ENCODE measurements at places on chromosomes 1 and 21.

DNA sequence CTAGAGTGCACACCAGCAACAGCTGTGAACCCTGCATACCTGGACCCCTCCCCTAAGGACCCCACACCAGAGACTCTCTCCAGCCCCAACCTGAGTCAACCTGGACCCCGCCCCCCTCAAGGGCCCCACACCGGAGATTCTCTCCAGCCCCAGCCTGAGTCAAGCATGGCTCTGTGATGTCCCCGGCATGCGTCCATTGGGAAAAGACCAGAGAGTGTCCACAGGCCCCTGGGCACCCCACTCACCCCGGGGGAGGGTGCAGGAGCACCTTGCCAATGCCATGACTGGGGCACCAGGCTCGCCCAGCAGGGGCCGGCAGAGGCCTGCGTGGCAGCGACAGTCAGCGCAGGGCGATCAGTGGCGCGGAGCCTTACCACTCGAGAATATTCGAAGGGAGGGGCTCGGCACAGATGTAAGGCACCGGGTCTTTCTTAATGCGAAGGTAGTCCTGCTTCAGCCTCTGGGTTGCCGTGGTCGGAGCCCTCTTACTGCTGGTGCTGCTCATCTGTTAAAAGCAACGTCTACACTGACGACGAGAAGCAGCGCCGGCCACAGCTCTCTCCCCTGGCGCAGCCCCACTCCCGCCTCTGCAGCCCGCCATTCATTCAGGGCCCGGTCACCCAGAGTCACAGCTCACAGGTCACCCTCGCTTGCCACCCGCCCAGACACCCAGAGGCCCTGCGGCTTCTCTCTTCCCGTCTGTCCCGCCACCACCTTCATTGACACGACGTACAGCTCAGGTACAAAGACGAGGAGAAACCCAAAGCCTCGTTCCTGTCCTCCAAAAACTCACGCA is 6.0 kb downstream of the UBE2J2 start:
- DNase-seq: no peak

- DNase-seq: no peak
Measured at GRCh38 chr1:21570885-21571284, 61.7 kb downstream of the ALPL start.

DNA sequence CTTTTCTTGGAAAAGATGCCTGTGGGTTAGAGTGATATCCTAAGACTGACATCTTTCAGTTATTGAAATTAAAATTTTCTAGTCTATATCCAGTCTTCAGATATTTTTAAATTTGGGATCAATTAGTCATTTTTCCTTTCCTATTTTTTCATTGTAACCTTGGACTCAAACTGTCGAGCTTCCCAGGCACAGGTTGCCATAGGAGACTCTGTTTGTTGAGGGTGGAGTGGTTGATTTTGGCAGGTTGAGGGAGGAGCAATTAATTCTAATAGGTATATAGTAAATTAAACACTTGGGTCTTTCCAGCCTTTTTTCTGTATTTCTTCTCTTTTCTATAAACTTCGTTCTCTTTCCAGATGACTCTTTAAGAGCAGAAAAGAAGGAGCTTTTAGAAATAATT is 326.8 kb downstream of the ASTN1 start:
- no peak for DNase-seq

GRCh38 chr1:41752514-41753170 is 166.1 kb downstream of the HIVEP3 start:
- no peak for DNase-seq

GRCh38 chr21:45532826-45533360 is 9.3 kb downstream of the SLC19A1 start:
- no peak for DNase-seq

GRCh38 chr1:38875811-38876210 is 2.7 kb upstream of the MYCBP start:
- DNase-seq: no peak

DNA sequence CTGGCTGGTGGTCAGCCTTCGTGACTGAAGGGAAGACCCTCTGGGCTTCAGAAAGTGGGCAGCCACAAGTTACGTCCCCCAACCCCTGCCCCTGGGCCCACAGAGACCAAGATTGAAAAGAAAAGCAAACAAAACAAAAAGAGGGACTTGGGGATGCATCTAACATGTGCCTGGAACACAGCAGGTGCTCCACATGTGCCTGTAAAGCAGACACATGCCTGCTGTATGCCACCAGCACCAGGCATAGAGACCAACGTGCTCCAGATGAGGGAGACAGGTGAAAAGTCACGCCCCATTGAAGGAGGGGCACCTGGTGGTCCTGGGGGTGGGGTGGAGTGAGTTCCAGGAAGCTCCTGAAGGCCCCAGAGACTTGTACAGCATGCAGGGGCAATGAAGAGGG is 11.9 kb downstream of the CDK18 start:
- no peak for DNase-seq

DNA sequence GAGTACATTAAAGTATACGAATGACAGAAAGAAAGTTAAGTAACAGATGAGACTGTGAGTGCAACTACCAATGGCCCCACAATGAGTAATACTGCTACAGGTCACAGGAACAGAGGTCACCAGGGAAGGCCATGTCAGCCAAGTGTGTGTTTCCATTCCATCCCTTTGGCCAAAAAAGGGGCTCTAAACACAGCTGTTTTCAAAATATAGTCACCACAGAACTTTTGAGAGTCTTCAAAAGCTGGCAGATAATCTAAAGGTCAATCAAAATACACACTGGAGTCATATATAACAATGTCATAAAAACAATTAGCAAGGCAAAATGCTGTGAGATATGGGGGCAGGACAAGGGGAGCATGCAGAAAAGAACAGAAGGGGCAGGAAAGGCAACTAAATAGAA is 10.2 kb downstream of the USP24 start:
- DNase-seq: peak; percentile 39

DNA sequence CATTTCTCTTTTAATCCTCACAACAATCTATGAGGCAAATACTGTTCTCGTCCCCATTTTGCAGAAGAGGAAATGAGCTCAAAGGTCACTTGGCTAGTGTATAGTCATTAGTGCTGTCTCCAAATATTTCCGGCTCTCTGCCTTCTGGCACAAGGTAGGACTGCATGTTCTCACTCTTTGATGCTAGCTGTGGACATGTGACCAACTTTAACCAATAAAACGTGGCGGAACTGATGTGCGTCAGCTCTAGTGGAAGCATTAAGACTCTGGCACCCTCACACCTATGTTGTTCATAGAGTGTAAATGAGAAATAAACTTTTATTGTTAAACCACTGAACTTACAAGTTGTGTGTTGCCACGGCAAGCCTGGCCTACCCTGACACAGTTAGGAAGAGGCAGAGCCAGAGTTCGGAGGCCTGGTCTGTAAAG is 5.0 kb upstream of the KIF21B start:
- DNase-seq: no peak

DNA sequence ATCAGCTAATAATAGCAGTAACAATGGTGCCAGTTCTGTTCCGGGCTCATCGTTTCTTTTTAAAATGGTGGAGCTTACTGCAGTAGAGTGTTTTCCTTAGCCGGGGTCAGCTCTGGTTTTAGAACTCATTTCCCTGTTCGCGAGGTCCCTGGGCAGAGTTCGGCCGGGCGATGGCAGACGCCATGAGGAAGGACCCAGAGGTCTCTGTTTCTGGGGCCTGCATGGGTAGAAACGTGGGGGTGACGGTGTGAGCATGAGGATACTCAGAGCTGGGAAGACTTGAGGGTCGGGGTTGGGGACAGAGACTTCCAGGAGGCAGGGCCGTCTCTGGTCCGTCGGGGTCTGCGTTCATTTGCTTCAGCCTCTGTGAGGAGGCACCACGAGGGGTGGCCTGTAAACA is 38.8 kb downstream of the PRKCZ start:
- DNase-seq: no peak

DNA sequence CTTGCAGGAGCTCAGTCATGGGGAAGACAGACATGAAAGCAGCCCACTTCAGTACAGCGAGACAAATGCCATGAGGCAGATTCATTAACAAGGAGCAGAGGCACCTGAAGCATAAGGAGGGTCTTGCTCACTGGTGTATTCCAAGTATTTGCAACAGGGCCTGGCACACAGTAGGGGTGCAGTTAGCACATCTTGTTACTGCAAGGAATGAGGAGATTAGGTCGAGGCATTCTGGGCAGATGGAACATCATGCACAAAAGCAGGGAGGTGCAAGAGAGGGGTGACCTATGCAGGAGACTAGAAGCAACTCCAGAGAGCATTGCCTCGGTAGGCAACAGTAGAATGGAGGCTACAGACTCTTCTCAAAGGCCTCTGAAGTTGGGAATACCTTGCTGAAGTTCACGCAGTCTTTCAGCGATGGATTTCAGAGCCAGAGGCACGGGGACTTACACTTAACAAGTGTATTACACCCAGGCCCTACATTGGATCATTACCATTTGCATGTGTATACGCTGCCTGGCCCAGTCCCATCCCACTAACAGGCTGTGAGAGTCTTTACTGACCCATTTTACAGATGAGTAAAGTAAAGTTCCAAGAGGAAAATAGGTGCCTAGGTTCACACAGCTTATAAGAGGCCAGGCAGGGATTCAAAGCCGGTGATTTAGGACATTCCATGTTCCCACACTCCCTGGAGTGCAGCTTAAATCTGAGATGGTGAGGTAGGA is 82.1 kb downstream of the TRABD2B start:
- no peak for DNase-seq

DNA sequence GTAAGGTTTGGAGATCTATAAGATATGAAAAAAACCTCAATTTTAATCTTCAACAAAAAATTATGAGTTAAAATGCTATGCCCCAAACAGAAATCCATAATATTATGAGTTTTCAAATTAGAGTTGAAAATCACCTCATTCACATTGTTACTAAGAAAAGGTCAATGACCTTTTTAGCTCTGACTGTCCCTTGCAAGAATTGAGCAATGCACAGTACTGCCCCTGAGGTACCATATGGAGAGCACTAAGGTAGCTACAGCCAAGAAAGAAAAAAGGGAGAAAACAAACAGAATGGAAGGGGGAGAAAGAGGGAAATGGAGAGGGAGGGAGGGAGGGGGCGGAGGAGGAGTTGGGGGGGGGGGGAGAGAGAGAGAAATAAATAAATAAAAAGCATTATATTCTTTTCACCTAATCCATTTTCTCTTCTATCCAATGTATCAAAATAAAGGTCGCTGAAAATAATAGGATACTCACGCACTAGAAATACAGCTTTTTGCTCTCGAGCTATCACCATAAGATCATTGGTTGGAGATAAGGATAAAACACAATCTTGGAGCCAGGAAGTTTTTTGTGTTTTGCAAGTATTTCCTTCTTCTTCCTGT is 58.8 kb downstream of the RAB3GAP2 start:
- no peak for DNase-seq

GRCh38 chr1:47895279-47896125 is 101.7 kb downstream of the TRABD2B start:
- DNase-seq: no peak

- no peak for DNase-seq
Measured at GRCh38 chr1:76463278-76463677, 388.7 kb downstream of the ST6GALNAC3 start.

GRCh38 chr1:172727956-172728603 is 69.2 kb downstream of the FASLG start:
- peak; percentile 83 for DNase-seq

- DNase-seq: peak; percentile 24
Measured at GRCh38 chr21:38760017-38760761, 45.5 kb upstream of the ETS2 start.

DNA sequence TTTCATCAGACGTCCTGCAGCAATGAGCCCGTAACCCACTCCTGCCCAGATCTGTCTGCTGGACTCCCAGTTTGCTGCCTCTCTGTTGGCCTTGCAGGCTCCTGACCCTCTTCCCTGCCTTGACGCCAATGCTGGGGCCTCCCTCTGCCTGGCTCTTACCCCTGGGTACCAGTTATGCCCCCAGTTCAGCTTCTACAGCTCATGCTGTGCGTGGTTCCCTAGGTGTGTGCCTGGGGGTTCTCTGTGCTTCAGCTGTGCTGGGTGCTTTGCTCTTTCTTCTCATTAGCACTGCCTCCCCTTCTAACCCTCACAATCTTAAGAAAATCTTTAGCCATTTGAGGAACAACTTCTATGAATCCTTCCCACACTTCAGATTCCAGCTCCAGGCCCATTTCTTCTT is 151.4 kb downstream of the ZSCAN20 start:
- no peak for DNase-seq

- no peak for DNase-seq
Measured at GRCh38 chr1:100107696-100108095, 25.0 kb downstream of the SASS6 start.

DNA sequence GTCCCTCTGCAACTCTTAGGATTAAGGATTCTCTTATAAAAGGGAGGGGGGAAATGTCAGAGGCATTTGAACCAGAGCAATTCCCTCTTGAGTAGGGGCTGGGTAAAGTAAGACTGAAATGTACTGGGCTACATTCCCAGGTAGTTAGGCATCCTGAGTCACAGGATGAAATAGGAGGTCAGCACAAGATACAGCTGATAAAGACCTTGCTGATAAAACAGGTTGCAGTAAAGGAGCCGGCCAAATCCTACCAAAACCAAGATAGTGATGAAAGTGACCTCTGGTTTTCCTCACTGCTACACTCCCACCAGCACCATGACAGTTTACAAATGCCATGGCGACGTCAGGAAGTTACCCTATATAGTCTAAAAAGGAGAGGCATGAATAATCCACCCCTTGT is 14.3 kb upstream of the COX20 start:
- DNase-seq: no peak

DNA sequence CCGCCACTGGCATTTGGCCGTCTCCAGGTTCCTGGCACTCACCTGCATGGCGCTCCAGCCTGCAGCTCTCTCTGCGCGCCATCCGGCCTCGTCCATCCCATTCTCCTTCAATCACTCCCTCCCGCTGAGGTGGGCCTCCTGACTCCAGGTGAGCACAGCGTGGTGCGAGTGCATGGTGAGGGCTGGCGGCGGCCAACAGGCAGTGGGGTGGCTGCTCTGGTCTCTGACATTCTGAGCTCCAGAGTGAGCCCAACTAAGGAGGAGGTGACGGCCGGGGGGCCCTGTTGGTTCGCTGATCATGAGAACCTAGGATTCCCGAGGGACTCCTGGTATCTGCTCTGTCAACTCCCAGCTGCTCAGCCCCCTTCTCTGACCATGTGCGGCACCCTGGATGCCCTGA is 130.4 kb downstream of the AJAP1 start:
- DNase-seq: no peak

GRCh38 chr21:41503331-41503730 is 4.6 kb downstream of the TMPRSS2 start:
- no peak for DNase-seq

- DNase-seq: no peak
Measured at GRCh38 chr1:238466459-238466858, 575.7 kb upstream of the ZP4 start.

GRCh38 chr1:113390871-113391648 is 745 bp downstream of the MAGI3 start:
- DNase-seq: peak; percentile 70

DNA sequence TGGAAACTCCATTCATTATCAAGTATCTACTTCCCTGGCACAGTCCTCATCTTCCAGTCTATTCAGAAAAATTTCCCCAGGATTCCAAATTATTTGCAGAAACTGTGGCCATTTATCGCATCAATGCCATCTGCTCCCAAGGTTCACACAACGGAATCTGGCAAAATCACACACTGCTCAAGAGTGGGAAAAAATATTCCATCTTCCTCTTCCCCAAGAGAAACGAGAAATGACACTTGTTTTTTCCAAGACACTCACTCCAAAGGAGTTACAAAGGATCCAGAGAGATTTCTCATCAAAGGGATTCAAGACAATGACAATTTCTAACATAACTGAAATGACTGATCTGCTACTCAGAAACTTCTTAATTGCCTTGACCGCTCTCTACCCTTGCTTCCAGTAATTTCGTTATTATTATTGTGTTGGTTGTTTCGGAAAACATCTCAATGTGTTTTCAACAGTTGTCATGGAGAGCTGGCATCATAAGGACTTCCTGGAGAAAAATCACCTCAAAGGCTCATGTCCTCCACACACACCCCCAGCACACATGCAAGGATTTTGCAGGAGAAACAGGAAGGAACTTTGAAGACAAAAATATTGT is 128.0 kb downstream of the PSMG1 start:
- no peak for DNase-seq
